ENCODE measurements at places on chromosomes 6 and 20.

DNA sequence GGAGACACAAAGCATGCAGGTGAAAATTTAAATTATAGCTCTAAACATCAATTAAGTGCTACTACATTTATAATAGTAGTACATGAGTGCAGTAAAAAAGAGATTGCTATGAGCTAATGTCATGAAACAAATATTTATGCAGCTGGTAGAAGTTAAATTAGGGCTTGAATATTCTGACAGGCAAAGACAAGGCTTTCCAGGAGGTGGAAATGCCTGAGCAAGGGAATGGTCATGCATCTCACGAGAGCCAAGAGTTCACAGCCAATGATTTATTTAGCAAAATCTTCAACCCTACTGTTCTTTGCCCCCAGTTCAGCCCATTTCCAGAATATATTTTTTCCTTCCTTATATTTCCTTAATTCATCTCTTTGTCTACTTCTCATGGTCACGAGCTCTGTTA, 128.9 kb downstream of the HIVEP2 start:
- no peak for DNase-seq

- DNase-seq: no peak
Measured at GRCh38 chr6:105867277-105867676, 218.9 kb upstream of the PRDM1 start.

GRCh38 chr6:127855542-127856159, 45.2 kb downstream of the THEMIS start:
- DNase-seq: no peak

DNA sequence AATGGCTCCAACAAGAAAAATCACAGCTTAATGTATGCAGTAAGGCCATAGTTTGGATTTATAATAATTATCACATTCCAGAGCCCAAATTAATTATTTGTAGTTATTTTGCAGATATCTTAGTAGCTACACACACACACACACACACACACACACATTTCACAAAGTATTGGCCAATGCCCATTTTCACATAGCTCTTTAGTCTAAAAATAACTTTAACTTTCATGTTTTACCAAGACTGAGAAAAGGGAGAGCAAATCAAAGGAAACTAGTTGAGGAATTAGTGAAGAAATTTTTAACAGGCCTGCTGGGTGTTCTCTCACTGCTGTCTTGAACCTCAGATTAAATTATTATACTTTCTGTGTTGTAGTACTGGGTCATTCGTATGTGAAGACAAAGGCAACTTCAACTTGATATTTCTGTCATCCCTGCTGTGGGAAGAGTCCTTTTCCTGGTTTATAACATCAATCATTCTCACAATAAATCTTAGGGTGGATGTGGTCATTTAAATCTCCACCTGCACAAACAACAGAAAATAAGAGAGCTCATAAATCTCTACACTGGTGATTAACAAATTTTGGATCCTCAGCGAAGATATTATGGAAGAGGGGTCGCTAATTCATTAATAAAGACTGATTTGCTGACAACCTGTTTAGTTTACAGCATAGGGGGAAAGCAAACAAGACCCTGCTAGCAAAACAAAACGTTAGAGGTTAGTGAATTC, 1.6 kb upstream of the TCF21 start:
- no peak for DNase-seq

DNA sequence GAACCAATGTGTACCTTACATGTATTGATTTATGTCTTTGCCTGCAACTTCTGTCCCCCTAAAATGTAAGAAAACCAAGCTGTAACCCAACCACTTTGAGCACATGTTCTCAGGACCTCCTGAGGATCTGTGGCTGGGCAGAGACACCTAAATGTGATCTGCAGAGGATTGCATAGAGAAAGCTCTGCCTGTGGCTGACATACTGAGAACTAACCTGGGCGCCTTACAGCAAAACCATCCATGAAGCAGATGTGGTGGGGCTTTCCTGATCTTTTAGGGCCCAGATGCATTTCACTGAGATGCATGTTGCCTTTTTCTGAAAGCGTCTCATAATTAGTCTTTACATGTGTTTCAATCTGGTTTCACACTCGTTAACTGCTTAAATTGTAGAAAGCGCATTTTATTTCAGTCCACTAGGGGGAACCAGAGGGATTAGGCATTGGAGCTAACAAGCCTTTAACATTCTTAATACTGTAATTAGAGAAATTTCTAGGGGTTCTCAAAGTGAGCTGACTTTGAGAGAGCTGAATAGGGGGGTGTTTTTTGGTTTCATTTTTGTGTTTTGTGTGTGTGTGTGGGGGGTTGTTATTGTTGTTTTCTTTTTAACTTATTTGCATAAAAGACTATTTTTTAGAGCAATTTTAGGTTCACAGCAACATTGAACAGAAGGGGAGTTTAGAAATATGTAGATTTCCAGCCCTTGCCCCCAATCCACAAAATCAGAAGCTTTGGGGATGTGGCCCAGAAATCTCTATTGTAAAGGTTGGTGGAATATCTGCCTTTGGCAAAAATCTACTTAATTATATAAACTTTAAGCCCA, 50.9 kb upstream of the FAM184A start:
- DNase-seq: no peak

- no peak for DNase-seq
Measured at GRCh38 chr6:21462519-21462852, 131.1 kb upstream of the SOX4 start.

DNA sequence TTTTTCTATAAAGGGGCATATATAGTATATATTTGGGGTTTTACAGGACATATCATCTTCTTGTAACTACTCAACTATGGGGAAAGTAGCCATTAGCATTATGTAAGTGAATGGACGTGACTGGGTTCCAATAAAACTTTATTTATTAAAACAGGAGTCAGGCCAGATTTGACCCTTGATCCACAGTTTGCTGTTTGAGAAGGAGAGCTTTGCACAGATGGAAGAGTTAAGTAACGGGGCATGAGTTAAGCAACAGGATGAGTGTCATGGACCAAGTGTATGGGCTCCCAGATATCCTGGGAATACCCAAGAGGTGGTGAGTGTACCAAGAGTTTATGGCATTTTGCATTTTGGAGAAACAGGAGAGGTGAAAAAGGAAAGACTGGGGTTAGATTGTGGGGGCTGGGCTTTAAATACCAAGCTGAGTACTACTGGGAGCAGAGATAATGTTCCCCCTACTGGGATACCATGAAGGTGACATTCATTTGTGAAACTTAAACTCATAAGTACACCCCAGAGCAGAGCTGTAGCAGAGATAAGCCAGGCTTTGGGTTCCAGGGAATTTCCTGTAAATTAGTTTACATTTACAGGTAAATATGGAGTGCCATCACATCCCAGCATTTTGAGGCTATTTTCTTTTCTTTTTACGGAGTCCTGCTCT, 18.5 kb upstream of the SCUBE3 start:
- no peak for DNase-seq

DNA sequence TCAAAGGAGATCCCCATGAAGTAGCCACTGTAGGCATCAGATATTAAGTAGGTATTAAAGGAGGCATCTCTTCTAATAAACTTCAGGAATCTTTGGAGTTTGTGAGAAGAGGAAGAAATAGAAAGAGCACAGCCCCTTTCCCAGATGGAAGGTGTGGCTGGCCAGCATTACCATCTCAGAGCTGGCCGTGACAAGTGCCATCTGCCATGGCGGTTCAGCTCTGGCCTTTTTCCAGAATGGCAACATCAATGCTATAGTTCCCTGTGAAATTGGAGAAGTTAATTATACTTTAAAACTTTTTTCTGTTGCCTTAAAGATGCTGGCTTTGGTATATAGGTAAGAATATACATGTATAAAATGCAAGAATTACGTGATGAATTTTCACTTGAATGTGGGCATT, 51.9 kb upstream of the MCUR1 start:
- no peak for DNase-seq

DNA sequence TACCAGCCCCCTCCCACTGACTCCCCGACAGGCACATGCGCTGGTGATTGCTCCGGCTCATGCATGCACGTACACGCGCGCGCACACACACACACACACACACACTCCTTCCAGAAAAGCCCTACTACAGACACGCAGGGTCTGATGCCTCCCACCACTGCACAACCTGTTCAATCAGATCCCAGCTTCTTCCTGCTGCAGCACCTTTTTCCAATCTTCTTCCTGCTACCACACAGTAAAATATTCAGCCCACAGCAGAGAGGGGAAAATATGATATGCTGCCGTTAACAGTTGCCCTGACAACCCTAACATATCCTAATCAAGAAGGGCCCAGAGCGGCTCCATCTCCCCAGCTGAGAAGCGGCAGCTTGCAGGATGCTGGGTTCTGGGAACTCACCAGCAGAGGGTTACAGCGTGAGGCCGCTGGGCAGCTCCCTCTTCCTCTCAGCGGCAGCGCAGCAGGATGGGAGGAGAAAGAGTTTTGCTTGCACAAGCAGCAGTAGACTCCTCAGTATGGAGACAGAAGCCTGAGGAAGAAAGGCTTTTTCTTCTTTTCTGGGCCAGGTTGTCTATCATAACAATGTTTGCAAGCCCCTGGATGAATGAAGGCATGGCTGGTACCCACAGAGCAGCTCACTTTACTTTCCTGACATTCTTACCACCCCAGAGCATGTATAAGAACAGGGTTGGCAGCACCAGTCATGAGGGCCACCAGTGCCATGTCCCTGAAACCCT, 23.9 kb downstream of the MAP7 start:
- no peak for DNase-seq

- DNase-seq: no peak
Measured at GRCh38 chr6:23654745-23655144, 471.3 kb upstream of the NRSN1 start.

DNA sequence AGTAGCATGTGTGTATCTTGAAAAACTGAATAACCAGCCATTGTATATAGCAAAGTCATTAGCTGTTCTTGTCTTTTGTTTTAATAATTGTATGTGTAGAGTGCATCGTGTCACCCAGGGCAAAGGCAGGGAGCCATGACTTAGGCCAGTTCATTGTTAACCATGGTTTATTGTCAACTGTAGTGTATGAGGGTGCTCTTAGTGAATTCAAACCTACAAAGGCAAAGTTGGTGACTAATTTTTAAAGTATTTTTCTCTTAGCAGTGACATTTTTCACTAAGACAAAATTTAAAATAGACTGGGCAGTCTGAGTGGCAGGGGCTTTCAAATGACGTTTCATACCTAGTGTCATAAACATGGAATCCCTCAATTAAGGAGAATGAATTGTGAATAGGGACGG, 79.0 kb downstream of the TULP4 start:
- no peak for DNase-seq

- no peak for DNase-seq
Measured at GRCh38 chr6:127570739-127571389, 6.1 kb upstream of the C6orf58 start.

DNA sequence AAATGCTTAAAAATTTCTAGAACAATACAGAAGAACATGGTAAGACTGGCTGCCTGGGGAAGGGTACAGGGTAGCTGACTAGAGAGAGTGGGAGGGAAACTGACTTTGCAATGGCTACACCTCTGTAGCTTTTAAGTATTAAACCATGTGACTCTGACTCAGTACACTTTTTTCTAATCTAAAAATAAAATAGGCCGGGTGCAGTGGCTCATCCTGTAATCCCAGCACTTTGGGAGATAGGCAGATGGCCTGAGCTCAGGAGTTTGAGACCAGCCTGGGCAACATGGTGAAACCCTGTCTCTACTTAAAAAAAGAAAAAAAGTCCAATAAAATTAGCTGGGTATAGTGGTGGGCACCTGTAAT, 18.5 kb downstream of the ATP9A start:
- DNase-seq: no peak

- DNase-seq: no peak
Measured at GRCh38 chr6:55379471-55379870, 52.2 kb downstream of the GFRAL start.

DNA sequence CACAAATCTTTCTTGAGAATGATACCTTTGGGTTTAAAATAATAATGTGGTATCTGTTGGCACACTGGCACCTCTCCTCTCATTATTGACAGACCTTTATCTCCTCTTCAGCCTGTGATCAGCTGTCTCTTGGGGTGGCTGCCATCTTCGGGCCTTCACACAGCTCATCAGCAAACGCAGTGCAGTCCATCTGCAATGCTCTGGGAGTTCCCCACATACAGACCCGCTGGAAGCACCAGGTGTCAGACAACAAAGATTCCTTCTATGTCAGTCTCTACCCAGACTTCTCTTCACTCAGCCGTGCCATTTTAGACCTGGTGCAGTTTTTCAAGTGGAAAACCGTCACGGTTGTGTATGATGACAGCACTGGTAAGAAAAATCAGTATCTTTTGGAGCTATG, 232.8 kb downstream of the GRIK2 start:
- DNase-seq: no peak

DNA sequence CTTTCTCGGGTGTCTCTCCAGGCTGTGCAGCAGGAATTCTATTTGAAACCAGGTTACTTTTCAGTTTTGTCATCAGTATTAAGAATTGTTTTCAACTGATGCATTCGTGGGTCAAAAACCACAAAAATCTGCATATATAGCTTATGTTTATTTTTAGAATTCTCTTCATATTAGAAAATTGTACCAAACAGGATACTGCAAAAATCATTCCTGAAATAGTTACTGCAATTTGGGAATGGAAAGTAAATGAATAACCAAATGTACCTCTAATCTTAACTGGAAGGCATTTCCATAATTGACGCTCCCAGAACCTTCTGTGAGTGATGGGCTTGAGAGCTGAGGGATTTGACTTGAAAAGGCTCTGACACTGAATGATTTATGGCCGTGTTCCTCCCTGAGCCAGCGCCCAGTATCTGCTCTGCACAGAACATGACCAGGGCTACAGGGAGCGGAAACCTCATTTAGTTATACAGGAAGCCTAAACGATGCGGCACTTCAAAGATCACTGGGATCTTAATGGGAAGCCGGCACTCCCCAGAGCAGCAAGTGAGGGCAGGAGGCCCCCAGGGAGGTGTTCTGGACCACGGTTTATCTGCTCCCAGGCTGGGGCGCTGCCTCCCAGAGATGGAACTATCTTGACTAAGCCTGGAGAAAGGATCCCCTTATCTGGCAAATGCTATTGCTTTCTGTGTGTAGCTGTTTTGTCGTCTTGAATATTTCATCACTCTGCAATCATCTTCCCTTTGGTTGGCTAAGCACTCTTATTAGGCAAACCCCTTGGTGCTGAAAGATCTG, 446.0 kb downstream of the QKI start:
- DNase-seq: no peak

DNA sequence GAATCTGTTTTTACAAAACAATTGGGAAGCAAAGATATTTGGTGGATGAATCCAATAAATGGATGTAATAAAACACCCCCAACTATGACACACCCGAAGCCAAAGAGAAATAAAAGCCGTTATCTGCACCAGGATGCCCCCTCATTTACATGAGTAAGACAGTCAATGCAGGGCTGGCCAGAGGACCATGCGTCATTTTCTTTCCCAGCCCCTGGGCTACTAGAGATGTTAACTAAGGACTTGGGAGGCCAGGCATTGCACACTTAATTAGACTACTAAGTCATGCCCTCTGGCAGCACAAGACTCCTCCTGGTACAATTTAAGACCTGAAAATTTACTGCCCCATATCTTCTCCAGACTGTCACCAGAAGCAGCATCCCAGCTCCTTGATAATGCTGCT, 3.2 kb downstream of the LEMD2 start:
- no peak for DNase-seq
